Activated CD4-positive, alpha-beta T cell treated with anti-CD3 and anti-CD28 coated beads for 36 hours (primary cell): ENCODE measurements at places on chromosomes 4 and X. TPM values are rescaled to one million over a fixed set of nuclear protein-coding genes. Genes with fewer than 3 reads are reported as not detected.

DNA sequence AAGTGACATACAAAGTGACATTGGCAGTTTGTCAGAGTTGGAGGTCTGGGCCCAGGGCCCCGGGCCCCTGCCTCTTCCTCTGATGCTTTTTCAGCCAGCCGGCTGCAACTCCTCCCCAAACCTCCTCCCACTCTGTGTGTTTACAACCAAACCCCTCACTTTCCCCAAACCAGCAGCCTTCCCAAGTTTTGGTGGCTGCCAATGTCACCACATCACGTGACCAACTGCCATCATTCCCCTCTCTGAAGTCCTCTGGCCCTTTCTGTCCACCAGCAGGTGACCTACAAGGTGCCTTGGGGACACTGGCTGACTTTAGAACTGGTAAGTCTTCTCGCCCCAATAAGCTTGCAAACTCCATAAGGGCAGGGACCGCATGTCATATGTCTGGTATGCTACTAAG, 357.7 kb downstream of the BCOR start:
- no peak for DNase-seq

The NPFFR2 gene
- total RNA-seq = not detected

DNA sequence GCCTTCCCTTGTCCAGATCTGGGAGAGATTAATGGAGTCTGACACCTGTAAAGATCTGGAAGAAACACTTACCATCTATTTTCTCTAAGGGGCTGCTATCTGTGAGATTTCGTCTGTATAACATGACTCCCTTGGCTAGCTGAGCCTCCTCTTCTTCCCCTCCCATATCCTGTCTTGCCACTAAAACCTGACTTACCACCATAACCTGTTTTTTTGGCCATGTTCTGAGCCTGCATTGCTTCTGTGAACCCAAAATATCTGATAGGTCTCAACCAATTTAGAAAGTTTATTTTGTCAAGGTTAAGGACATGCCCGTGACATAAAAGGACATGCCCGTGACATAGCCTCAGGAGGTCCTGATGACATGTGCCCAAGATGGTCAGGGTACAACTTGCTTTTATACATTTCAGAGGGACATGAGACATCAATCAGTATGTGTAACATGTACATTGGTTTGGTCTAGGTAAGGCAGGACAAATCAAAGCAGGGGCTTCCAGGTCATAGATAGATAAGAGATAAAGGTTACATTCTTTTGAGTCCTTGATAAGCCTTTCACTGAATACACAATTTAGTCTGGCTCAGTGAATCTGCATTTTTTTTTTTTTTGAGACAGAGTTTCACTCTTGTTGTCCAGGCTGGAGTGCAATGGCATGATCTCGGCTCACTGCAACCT, 11.4 kb downstream of the MGST2 start:
- no peak for DNase-seq

The LAMTOR3 gene
- 30.4 TPM for total RNA-seq

The AMTN gene
- total RNA-seq = not detected

DNA sequence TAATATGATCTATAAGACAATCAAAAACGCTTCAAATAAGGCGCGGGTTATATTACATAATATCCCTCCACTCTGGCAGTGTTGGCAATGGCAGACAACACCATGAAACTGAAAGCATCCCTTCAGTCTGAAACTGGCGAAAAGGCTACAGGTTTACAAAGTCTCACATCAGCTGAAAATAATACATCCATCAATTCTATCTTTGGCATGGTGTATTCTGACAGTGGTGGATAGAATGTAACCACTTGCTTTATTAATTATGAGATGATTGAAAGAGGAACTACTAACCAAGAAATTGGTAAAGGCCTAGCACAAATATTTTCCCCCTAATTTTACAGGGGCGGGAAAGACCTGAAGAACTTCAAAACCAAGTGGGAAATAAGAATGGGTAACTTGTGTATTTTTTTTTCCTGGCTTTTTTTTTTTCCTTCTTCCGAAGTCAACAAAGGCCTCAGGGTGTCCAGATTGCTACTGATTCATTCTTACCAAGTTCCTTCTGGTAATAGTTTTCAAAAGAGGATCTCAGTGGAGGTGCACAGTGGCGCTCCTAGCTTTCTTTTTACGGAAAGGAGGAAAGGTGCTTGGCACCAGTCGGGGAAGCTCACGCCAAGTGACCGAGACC, 728 bp downstream of the UBA6 start:
- peak; percentile 17 for DNase-seq

The ENAM gene
- not detected for total RNA-seq

The TMEM150C gene
- total RNA-seq = not detected

DNA sequence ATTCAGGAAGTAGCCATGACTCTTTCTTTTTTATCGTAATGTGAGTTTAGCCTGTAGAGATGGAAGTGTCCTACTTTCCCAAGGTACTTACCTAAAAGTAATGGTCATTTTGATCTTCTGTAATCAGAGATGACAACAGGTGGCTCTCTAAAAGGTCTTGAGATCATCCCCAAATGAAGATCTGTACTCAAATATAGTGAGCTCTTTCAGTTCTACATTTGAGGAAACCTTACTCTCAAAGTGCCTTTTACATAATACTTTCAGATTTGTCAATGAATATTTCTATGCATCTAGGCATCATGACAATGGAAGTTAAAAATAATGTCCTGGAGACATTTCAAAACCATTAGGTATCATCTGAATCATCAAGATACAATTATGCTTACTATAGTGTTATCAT, 17.2 kb upstream of the MND1 start:
- no peak for DNase-seq

GRCh38 chr4:94378047-94378446, 35.4 kb upstream of the HPGDS start:
- DNase-seq = no peak

The SGMS2 gene
- total RNA-seq = 1.8 TPM

The SPP1 gene
- not detected for total RNA-seq

GRCh38 chr4:133270021-133270570, 121.0 kb downstream of the PCDH10 start:
- DNase-seq = no peak

GRCh38 chr4:5888222-5889001, 4.5 kb downstream of the CRMP1 start:
- no peak for DNase-seq

The PRDM5 gene
- total RNA-seq = not detected

- no peak for DNase-seq
Observed at GRCh38 chrX:148535639-148536038, 35.2 kb downstream of the AFF2 start.

- DNase-seq = no peak
Observed at GRCh38 chrX:134898440-134898839, 92.4 kb upstream of the SMIM10 start.

GRCh38 chrX:135988245-135988644, 3.0 kb downstream of the SLC9A6 start:
- no peak for DNase-seq

The RCHY1 gene
- total RNA-seq = 33.7 TPM

- DNase-seq = no peak
Observed at GRCh38 chr4:75909405-75909804, 7.2 kb upstream of the PPEF2 start.

- DNase-seq = no peak
Observed at GRCh38 chr4:61044837-61045236, 155.3 kb upstream of the ADGRL3 start.

- peak; percentile 86 for DNase-seq
Observed at GRCh38 chr4:102343964-102344519, 1.2 kb downstream of the SLC39A8 start.

DNA sequence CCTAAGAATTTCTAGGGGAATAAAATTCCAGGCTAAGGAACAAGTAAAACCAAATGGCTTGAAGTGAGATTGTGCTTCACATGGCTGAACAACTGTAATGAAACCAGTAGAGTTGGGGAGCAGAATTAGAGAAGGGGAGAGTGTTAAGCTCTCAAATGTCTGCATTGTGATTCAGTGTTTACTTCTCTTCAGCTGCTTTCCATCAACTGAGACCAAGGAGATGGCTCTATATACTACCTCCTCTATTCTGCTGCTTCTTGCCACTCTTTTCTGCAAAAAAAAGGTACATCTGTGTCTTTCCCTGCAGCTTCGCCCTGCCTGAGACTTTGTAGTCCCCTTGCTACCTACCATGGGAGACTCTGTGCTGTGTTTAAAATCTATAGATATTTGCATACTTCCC, 73.5 kb downstream of the WDFY3 start:
- no peak for DNase-seq

GRCh38 chr4:85430697-85431096, 44.3 kb upstream of the ARHGAP24 start:
- DNase-seq = no peak

The ATP2B3 gene
- not detected for total RNA-seq

The TLR2 gene
- total RNA-seq = 1.3 TPM

DNA sequence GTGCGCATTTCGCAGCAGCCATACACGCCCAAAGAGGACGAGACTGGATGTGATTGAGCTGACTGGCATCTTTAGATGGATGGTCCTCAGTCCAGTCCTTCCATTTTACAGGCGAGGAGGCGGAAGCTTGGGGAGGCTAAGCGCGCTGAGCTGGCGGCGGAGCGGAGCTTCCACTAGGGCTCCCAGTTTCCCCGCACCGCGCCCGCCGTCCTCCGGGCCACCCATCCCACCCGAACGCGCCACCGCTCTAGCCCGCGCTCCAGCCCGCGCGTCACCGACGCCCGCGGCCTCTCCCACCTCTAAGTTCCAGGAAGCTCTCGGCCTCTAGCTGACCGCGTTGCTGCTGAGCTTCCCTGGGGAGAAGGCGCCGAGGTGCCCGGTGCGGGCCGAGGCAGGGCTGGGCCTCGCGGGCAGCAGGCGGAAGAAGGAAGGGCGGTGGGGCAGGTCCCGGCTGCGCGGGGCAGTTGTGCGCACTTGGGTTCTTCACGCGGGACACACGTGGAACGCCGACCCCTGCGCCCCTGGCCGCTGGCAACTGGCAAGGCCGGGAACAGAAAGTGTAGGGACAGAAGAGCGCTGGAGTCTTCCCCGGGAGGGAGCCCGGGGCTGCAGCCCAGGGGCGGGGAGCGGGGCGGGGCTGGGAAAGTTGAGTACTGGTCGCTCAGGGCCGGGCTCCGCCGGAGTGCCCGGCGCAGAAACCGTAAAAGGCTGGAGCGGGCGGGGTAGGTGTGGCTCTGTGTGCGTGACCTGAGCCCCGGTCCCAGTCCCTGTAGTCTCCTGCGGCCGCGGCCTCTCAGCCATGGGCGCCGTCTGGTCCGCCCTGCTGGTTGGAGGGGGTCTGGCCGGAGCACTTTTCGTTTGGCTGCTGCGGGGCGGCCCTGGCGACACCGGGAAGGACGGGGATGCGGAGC, at the start of gene STBD1:
TSS of gene STBD1 (plus strand) at position 763 of the 911 bp plus-strand sequence. CDS start at position 800, 37 bp downstream.
- peak; percentile 40 for DNase-seq

DNA sequence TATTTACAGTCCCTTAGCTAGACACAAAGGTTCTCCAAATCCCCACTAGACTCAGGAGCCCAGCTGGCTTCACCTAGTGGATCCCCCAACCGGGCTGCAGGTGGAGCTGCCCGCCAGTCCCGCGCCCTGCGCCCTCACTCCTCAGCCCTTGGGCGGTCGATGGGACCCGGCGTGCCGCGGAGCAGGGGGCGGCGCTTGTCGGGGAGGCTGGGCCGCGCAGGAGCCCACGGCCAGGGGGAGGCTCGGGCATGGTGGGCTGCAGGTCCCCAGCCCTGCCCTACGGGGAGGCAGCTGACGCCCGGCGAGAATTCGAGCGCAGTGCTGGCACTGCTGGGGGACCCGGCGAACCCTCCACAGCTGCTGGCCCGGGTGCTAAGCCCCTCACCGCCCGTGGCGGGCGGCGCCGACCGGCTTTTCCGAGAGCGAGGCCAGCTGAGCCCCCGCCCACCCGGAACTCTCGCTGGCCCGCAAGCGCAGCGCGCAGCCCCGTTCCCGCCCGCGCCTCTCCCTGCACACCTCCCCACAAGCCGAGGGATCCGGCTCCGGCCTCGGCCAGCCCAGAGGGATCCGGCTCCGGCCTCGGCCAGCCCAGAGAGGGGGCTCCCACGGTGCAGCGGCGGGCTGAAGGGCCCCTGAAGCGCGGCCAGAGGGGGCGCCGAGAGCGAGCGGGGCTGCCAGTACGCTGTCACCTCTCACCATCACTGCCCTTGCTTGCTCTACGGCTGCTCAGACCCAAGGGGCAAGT, 39.4 kb downstream of the WFS1 start:
- peak; percentile 30 for DNase-seq

- no peak for DNase-seq
Observed at GRCh38 chr4:10063544-10064300, 42.4 kb upstream of the SLC2A9 start.

DNA sequence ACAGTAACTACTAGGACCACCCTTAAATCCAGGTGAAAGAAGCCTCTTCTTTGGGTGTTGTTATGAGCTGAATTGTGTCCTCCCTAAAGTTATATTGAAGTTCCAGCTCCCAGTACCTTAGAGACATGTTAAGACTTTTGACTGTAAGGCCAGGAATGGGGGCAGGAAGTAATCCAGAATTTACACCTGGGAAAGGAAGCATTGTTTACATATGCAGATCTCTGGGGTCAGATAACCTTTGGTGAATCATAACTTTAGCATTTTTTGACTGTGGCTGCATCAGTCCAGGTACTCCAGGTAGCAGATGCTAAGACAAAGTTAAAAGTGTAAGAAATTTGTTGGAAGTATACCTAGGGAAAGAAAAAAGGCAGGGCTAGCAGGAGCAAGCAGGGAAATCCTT, 104.9 kb upstream of the CENPE start:
- no peak for DNase-seq

GRCh38 chr4:99855678-99856077, 38.5 kb downstream of the LAMTOR3 start:
- peak; percentile 49 for DNase-seq

DNA sequence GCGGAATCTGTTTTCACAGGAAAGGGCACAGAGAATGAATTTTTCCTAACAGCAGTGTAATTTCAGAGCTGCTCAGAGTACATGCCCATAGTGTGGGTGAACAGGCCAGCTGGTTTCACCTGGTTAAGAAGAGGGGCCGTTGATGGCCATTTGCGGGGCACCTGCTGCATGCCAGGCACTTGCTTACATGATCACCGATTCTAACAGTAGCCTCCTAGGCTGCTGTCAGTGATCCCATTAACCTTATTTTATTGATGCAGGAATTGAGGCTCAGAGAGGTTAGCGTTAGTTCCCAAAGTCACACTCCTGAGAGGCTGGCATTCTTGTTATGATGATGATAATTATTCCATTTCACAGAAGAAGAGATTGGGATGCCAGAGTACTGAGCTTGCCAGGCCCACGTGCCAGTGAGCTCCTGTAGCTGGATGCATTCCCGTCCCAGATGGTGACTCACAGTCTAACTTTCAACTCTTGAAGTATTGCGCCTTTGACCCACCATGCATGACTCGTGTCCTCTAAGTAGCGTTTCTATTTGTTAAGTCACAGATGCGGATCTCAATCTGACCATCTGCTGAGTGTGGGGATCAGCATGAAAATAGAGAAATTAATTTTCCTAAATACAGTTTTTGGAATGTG, 76.5 kb downstream of the PSAPL1 start:
- DNase-seq = no peak

- DNase-seq = no peak
Observed at GRCh38 chr4:149951152-149951900, 126.9 kb upstream of the DCLK2 start.

- DNase-seq = no peak
Observed at GRCh38 chr4:138805736-138806135, 209.8 kb upstream of the NOCT start.

GRCh38 chr4:16079046-16079445, 4.8 kb downstream of the PROM1 start:
- DNase-seq = peak; percentile 17
